ENCODE measurements at places on chromosomes 6 and 20. TPM values are rescaled to one million over a fixed set of nuclear protein-coding genes. Genes with fewer than 3 reads are reported as not detected.
A peak's percentile ranks its signal among the peaks of the same experiment; 100 is the strongest.

DNA sequence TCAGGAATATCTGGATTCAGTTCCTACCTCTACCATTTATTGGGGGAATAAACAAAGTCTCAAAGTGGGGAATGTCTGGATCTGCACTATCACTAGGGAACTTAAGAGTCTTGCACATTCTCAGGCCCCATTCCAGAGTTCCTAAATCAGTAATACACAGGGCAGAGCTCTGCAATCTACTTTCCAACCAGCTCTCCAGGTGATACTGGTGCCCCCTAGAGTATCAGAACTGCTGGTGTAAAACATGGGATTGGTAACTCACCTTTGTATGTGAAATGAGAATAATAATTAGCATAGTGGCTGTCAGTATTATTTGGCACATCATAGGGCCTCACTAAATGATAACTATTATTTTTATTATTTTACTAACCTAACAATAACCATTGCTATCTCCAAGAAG, 278.8 kb upstream of the IMPG1 start:
- no peaks in the 10 kb centered on the region for H3K4me1 ChIP-seq
- no peaks in the 10 kb centered on the region for H3K36me3 ChIP-seq
- no peak for DNase-seq

The SIGLEC1 gene
- total RNA-seq: 114 TPM

DNA sequence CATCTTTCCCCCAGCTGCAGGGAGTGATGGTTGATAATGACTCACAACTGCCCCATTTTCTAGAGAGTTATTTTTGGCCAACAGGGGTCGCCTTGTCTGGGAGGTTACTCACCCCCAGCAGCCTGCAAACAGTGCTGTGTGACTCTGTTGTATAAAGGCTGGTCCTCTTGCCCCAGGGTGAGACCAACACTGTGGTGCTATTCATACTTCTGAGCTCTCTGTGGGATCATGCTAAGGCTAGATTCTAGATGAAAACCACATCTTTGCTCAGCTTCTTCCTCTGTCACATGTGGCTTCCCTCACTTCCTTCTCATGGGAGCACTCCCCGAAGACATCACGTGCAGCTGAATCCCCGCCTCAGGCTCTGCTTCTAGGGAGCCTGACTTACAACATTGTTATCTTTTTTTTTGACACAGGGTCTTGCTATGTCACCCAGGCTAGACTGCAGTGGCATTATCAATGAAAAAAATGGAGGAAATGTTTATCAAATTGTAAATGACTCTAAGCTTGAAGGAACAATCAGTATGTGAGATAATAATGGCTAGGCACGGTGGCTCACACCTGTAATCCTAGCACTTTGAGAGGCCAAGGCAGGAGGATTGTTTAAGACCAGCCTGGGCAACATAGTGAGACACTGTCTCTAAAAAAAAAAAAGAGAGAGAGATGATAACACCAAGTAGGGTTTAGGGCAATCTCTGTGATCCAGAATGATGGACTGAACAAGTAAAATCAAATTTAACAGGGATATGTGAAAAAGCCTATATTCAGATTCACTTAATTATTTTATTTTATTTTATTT, 55.7 kb upstream of the SLC23A2 start:
- H3K4me1 ChIP-seq: peaks cover 14% of the 10 kb centered on the region
- peak overlapping the region; percentile 49 for H3K27ac ChIP-seq
- H3K36me3 ChIP-seq: no peaks in the 10 kb centered on the region
- no peaks in the 10 kb centered on the region for H3K27me3 ChIP-seq
- H3K4me3 ChIP-seq: no peak overlapping the region
- DNase-seq: peak; percentile 73

The WFDC5 gene
- total RNA-seq: 1.6 TPM

GRCh38 chr6:4212588-4212987, 77.2 kb upstream of the ECI2 start:
- no peak overlapping the region for H3K27ac ChIP-seq
- peaks cover 5% of the 10 kb centered on the region for H3K4me1 ChIP-seq
- H3K36me3 ChIP-seq: no peaks in the 10 kb centered on the region
- no peaks in the 10 kb centered on the region for H3K27me3 ChIP-seq
- DNase-seq: no peak
- H3K4me3 ChIP-seq: no peak overlapping the region

GRCh38 chr20:13771853-13772453, 12.8 kb downstream of the ESF1 start:
- H3K4me3 ChIP-seq: no peak overlapping the region
- H3K4me1 ChIP-seq: no peaks in the 10 kb centered on the region
- peaks cover 87% of the 10 kb centered on the region for H3K36me3 ChIP-seq
- H3K27ac ChIP-seq: no peak overlapping the region
- H3K27me3 ChIP-seq: no peaks in the 10 kb centered on the region

The STX11 gene
- total RNA-seq: 54.1 TPM

The ESF1 gene
- total RNA-seq: 12.4 TPM

The CENPQ gene
- 4.3 TPM for total RNA-seq

DNA sequence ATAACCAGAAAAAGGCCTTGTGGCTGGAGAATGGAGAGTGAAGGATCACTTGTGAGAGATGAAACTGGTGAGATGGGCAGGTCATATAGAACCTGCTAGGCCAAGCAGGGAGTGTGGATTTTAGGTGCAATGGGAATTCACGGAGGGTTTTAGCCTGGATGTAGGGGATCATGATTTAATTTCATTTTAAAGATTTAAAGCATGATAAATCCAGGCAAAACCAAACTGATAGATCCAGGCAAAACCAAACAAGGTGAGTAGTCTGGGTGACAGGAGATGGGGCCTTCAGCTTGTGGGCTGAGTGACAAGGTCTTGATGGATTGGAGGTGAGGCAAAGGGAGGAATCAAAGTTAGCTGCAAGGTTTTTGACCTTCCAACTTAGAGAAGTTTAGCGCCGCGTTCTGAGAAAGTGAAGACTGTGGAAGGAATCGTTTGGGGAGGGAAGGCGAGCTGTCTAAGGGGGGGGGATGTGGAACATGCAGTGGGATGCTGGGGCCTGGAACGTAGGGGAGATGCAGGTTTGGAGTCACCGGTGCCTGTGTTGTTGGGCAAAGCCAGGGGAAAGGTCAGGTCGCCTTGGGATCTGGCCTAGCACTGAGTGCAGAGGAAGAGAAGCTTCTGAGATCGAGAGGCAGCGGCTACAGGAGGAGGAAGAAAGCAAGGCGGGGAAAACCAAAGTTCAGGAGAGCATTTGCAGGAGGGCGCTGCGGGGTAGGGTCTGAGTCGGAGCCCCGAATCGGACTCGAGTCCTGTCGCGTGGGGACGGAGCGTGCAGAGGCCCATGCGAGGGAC, 1.3 kb upstream of the PLCG1 start:
- no peaks in the 10 kb centered on the region for H3K27me3 ChIP-seq
- H3K4me1 ChIP-seq: peaks cover 47% of the 10 kb centered on the region
- no peaks in the 10 kb centered on the region for H3K36me3 ChIP-seq
- H3K27ac ChIP-seq: peak overlapping the region; percentile 95

- no peak for DNase-seq
- H3K27ac ChIP-seq: no peak overlapping the region
- H3K4me1 ChIP-seq: no peaks in the 10 kb centered on the region
- no peaks in the 10 kb centered on the region for H3K36me3 ChIP-seq
These were observed 40.1 kb downstream of the TRMT6 start for GRCh38 chr20:5910186-5910585.

DNA sequence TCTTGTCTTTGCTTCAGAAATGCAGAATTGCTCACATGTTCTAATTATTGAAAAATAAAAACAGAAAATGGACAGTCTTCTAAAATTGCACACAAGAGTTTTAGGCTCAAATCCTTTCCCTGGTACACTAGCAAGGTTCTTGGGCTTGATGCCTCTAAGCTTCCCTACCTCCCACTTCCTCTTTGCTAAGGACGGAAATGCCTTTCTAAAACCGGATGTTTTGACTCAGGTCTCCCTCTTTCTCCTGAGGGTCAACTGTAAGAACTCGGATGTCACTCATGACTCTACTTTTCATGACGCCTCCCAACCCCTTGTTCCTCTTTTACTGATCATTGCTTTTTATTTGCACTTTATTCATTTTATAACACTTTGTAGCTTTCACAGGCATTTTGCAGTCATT, 613.5 kb downstream of the C6orf118 start:
- no peaks in the 10 kb centered on the region for H3K36me3 ChIP-seq
- no peak overlapping the region for H3K27ac ChIP-seq
- H3K4me1 ChIP-seq: no peaks in the 10 kb centered on the region
- no peaks in the 10 kb centered on the region for H3K27me3 ChIP-seq

DNA sequence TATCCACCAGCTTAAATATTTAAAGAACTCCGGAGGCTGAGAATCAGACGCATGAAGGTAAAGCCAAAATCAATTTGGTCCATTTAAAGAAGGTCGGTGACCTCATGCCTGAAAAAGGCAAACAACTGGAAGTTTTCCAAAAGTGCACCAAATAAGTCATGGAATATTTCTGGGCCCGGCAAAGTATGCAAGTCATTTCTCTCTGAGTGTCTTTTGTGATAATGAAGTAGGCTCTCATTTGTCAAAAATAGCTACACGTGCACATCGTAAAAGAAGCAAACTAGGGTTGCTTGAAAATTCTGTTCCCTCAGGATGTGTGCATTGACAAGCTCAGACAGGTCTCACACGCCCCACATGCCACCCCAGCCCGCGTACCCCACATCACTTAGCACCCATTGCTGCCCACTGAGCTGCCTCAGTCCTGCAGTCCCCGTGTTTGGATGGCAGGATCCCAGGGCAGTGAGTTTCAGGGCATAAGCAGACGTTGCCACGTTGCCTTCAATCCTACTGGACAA, 20.5 kb upstream of the PYGB start:
- peaks cover 34% of the 10 kb centered on the region for H3K4me1 ChIP-seq
- no peak overlapping the region for H3K4me3 ChIP-seq
- no peak for DNase-seq
- no peaks in the 10 kb centered on the region for H3K27me3 ChIP-seq
- H3K27ac ChIP-seq: peak overlapping the region; percentile 57

The CD24 gene
- total RNA-seq: 33.1 TPM

The PGC gene
- total RNA-seq: 947 TPM

The PNLDC1 gene
- total RNA-seq: 0.27 TPM

DNA sequence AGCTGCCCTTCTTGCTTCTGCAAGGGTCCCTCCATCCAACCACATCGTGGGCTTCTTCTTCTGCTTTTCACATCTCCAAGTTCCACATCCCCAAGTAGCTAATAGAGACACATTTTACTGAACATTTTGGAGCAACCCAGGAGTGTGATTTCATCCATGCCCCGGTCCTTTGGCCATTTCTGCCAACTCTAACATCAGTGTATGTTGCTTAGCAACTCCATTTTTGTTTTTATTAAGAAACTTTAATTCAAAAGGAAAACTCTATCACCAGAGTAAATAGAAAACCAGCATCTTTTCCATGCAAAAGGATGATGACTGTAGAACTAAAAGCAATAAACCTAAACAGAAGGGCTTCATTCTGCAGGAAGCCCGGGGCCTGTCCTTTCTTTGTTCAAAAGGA, 32.7 kb upstream of the SULF2 start:
- H3K4me3 ChIP-seq: no peak overlapping the region
- peaks cover 32% of the 10 kb centered on the region for H3K27me3 ChIP-seq
- DNase-seq: no peak
- H3K4me1 ChIP-seq: no peaks in the 10 kb centered on the region
- no peak overlapping the region for H3K27ac ChIP-seq
- H3K36me3 ChIP-seq: no peaks in the 10 kb centered on the region

The CDH4 gene
- 0.06 TPM for total RNA-seq

DNA sequence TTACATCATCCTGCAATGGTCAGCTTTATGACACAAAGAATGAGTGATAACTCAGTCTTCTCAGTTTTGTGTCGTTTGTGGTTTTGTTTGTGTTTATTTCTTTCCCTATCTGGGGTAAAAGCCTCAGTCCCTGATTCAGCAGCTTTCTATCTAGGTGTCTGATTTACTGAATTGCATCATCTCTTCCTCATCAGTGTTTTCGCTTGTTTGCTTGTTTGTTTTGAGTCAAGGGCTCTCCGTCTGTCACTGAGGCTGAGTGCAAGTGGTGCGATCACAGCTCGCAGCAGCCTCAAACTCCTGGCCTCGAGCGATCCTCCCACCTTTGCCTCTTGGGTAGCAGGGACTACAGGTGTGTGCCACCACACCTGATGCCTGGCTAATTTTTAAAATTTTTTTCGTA, 548.9 kb downstream of the PRKN start:
- H3K4me1 ChIP-seq: peaks cover 15% of the 10 kb centered on the region
- DNase-seq: no peak
- no peaks in the 10 kb centered on the region for H3K36me3 ChIP-seq
- no peak overlapping the region for H3K27ac ChIP-seq
- H3K4me3 ChIP-seq: no peak overlapping the region
- no peaks in the 10 kb centered on the region for H3K27me3 ChIP-seq

The LY6G6F gene
- 0.97 TPM for total RNA-seq

GRCh38 chr6:140480852-140481251, 1106.4 kb upstream of the CITED2 start:
- H3K27ac ChIP-seq: no peak overlapping the region
- no peak for DNase-seq
- no peak overlapping the region for H3K4me3 ChIP-seq
- H3K36me3 ChIP-seq: no peaks in the 10 kb centered on the region
- H3K4me1 ChIP-seq: no peaks in the 10 kb centered on the region
- no peaks in the 10 kb centered on the region for H3K27me3 ChIP-seq

GRCh38 chr6:51738614-51739013, 348.8 kb downstream of the PKHD1 start:
- H3K27ac ChIP-seq: no peak overlapping the region
- H3K36me3 ChIP-seq: no peaks in the 10 kb centered on the region
- H3K27me3 ChIP-seq: no peaks in the 10 kb centered on the region
- DNase-seq: no peak

DNA sequence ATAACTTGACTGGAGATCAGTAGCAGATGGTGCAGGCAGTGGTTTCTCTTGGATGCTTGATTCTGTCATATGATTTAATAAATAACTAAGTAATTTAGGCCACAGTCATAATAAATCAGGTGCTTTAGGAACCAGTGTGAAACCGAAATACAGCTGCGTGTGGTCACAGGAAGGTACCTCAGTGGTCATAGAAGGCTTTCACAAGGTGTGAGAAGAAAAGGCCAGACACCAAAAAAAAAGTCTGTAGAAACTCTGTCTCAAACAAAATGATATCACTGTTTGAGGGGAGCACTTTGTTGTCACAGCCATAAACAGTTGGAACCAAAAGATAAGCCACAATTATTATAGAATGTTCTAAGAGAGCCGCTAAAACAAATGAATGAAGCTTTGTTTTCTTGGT, 56.5 kb downstream of the ARMC2 start:
- H3K36me3 ChIP-seq: no peaks in the 10 kb centered on the region
- H3K27ac ChIP-seq: no peak overlapping the region
- peaks cover 23% of the 10 kb centered on the region for H3K4me1 ChIP-seq
- DNase-seq: no peak

The RTEL1 gene
- total RNA-seq: 23.8 TPM

DNA sequence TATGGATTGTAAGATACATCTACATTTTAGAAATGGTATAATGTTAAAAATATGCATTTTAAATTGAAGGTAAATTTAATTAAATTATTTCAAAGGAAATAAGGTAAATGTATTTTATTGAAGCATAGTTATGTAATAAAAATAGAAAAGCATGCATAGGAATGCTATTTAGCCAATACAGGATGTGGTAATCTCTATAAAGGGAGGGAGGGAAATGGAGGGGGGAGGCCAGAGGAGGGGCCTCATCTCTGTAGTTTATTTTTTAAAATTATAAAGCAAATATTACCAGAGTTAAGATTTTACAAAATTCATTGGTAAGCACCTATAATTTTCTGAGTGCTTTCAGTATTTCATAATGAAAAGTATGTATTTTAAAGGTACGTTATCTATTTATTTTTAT, 27.2 kb downstream of the SLC16A10 start:
- no peaks in the 10 kb centered on the region for H3K27me3 ChIP-seq
- peaks cover 5% of the 10 kb centered on the region for H3K4me1 ChIP-seq
- H3K36me3 ChIP-seq: no peaks in the 10 kb centered on the region

Measured in lower lobe of right lung (tissue), 2 donors.